ENCODE measurements at places on chromosomes 1 and 21. TPM values are rescaled to one million over a fixed set of nuclear protein-coding genes. Genes with fewer than 3 reads are reported as not detected.

The CADM3 gene
- total RNA-seq = 15.8 TPM

The CBR3 gene
- 11.0 TPM for total RNA-seq

The RAB13 gene
- 37.4 TPM for total RNA-seq

The CHIA gene
- not detected for total RNA-seq

The EEIG2 gene
- total RNA-seq = 7.5 TPM

The SELP gene
- 0.32 TPM for total RNA-seq

The SMCP gene
- not detected for total RNA-seq

The CFAP126 gene
- not detected for total RNA-seq

The KLF17 gene
- total RNA-seq = not detected

All from epithelial cell of umbilical artery (primary cell).